ENCODE measurements at places on chromosomes 5 and 9. TPM values are rescaled to one million over a fixed set of nuclear protein-coding genes. Genes with fewer than 3 reads are reported as not detected.

Gene VLDLR
- 13.2 TPM for polyA plus RNA-seq

Gene BARHL1
- not detected for polyA plus RNA-seq

Gene IL5
- not detected for polyA plus RNA-seq

Gene ACTL7A
- not detected for polyA plus RNA-seq

Gene PRRC2B
- polyA plus RNA-seq: 54.8 TPM

Gene SLC27A6
- 0.43 TPM for polyA plus RNA-seq

Gene C5orf63
- polyA plus RNA-seq: 1.9 TPM

Gene KLHL3
- polyA plus RNA-seq: 3.3 TPM

Gene STPG3
- polyA plus RNA-seq: 0.16 TPM

Gene LHX6
- polyA plus RNA-seq: 4.7 TPM

Gene RAB3C
- 5.5 TPM for polyA plus RNA-seq

Gene AK8
- polyA plus RNA-seq: 0.66 TPM

Gene SMIM33
- polyA plus RNA-seq: not detected

Gene FCHO2
- 12.0 TPM for polyA plus RNA-seq

Gene TEK
- polyA plus RNA-seq: 7.4 TPM

Gene PLAC8L1
- not detected for polyA plus RNA-seq

Gene KIF12
- polyA plus RNA-seq: 38.8 TPM

Gene ZDHHC11B
- 1.1 TPM for polyA plus RNA-seq

Gene PCDHB3
- 1.4 TPM for polyA plus RNA-seq

Gene PCDHA11
- 0.15 TPM for polyA plus RNA-seq

Gene RANBP3L
- polyA plus RNA-seq: 0.05 TPM

Gene DPYSL3
- polyA plus RNA-seq: 3.8 TPM

Gene LMNB1
- polyA plus RNA-seq: 11.3 TPM

Gene PIP5K1B
- polyA plus RNA-seq: 0.67 TPM

Gene INSL4
- polyA plus RNA-seq: not detected

Gene PCDHB11
- 1.4 TPM for polyA plus RNA-seq

Gene URM1
- polyA plus RNA-seq: 60.4 TPM

Gene CCDC187
- not detected for polyA plus RNA-seq

Gene SLC36A2
- 0.22 TPM for polyA plus RNA-seq

Gene CRB2
- polyA plus RNA-seq: 0.22 TPM

Gene ABHD17B
- 3.9 TPM for polyA plus RNA-seq

Gene NRG2
- polyA plus RNA-seq: 4.8 TPM

Gene TAF11L5
- polyA plus RNA-seq: not detected
